ENCODE measurements at places on chromosomes 4 and X. TPM values are rescaled to one million over a fixed set of nuclear protein-coding genes. Genes with fewer than 3 reads are reported as not detected.
A peak's percentile ranks its signal among the peaks of the same experiment; 100 is the strongest.

DNA sequence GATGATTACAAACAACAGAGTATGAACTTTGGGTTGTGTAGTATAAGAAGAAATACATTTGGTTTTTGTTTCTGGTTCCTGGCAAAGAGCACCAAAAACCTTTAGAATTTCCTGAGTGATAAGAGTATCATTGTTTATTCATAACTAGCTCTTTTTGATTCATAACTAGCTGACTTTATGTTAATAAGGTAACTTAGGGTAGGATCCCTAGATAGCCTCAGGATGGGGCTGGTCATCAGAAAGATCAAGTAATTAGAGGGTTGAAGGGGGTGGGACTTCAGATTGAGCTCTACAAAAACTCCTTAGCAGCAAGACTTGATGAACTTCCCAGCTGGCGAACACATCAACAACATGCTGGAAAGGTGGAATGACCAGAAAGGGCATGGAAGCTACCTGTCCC lies 166.5 kb downstream of the SCFD2 start:
- H3K36me3 ChIP-seq, result no peaks in the 10 kb centered on the region
- no peak for DNase-seq
- H3K4me3 ChIP-seq, result no peak overlapping the region
- H3K27ac ChIP-seq, result no peak overlapping the region

DNA sequence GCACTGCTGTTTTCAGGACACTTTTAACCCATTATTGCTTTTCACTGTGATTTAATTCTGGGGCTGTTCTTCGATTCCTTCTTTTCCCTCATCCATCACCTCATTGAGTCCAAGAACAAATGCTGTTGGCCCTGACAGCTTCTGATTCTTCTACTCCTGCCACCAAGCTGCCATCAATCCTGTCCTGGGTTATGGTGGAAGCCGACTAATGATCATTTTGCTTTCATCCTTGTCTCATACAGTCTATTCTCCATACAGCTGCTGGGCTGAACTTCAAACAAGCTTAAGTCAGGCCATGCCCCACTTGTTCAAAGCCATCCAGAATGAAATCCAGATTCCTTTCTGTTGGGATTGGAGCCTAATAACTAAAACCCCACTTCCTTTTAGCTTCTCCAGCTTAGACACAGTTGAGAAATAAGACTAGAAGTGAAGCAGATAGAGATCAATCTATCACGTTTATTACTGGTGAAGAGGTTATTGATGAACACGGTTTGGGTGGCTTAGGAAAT lies 161.9 kb downstream of the STK32B start:
- no peaks in the 10 kb centered on the region for H3K36me3 ChIP-seq
- H3K27ac ChIP-seq, result no peak overlapping the region
- DNase-seq, result no peak
- no peak overlapping the region for H3K4me3 ChIP-seq
- H3K27me3 ChIP-seq, result no peaks in the 10 kb centered on the region

DNA sequence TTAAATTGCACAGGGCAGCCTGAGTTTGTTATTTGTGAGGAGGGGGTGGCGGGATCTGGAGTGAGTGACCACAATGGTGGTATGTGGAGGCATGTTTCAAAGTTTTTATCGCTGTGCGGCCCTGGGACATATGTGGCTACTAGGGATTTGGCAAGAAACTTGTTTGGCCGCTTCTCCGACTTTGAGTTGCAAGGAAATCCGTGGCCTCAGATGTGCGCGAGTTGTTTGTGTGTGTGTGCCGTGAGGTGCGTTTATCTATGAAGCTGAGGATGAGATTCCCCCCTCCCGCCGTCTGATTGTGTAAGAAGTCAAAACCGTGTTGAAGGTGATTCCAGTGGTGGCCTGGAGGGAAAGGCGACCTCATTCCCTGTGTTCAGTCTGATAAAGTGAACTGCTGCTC lies 1.4 kb downstream of the JADE3 start:
- DNase-seq, result no peak
- peaks cover 52% of the 10 kb centered on the region for H3K27me3 ChIP-seq
- peak overlapping the region; percentile 79 for H3K4me3 ChIP-seq
- no peaks in the 10 kb centered on the region for H3K36me3 ChIP-seq
- H3K27ac ChIP-seq, result no peak overlapping the region

- no peaks in the 10 kb centered on the region for H3K27me3 ChIP-seq
- no peak overlapping the region for H3K4me3 ChIP-seq
- H3K4me1 ChIP-seq, result peaks cover 1% of the 10 kb centered on the region
- DNase-seq, result no peak
- H3K27ac ChIP-seq, result no peak overlapping the region
Observed at GRCh38 chrX:46255046-46255445, 290.2 kb downstream of the ZNF674 start.

GRCh38 chrX:129983575-129984110 lies 1.2 kb downstream of the BCORL1 start:
- H3K4me1 ChIP-seq, result peaks cover 9% of the 10 kb centered on the region
- no peak overlapping the region for H3K27ac ChIP-seq
- no peak overlapping the region for H3K4me3 ChIP-seq
- no peak for DNase-seq

GRCh38 chr4:110306303-110306702 lies 107.9 kb upstream of the ELOVL6 start:
- no peak for DNase-seq
- H3K27ac ChIP-seq, result no peak overlapping the region
- H3K4me1 ChIP-seq, result no peaks in the 10 kb centered on the region
- no peaks in the 10 kb centered on the region for H3K36me3 ChIP-seq
- H3K4me3 ChIP-seq, result no peak overlapping the region

DNA sequence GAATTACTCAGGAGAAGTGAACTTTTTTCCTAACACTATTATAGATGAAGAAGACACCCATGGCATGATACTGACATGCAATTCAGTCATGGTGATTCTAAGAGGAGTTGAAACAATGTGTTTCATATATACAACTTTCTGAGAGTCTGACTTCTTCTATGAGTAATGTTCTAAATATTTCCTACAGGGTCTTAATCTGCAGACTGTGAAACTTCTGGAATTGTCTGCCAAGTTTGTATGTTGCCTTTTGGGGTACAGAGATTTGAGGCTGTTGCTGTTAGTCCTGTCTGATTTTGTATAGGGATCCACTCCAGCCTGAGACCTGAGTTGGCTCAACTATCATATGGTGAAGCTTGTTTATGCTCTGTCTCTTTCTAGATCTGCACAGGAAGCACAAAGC lies 160.6 kb upstream of the GATB start:
- H3K36me3 ChIP-seq, result no peaks in the 10 kb centered on the region
- peaks cover 6% of the 10 kb centered on the region for H3K4me1 ChIP-seq
- DNase-seq, result no peak
- peaks cover 6% of the 10 kb centered on the region for H3K27me3 ChIP-seq
- no peak overlapping the region for H3K4me3 ChIP-seq
- H3K27ac ChIP-seq, result no peak overlapping the region

TMEM255A gene
- total RNA-seq, result not detected

GRCh38 chr4:12723849-12724447 lies 760.2 kb downstream of the RAB28 start:
- no peak overlapping the region for H3K27ac ChIP-seq
- DNase-seq, result no peak
- H3K36me3 ChIP-seq, result no peaks in the 10 kb centered on the region
- peaks cover 3% of the 10 kb centered on the region for H3K27me3 ChIP-seq
- no peaks in the 10 kb centered on the region for H3K4me1 ChIP-seq
- no peak overlapping the region for H3K4me3 ChIP-seq

DNA sequence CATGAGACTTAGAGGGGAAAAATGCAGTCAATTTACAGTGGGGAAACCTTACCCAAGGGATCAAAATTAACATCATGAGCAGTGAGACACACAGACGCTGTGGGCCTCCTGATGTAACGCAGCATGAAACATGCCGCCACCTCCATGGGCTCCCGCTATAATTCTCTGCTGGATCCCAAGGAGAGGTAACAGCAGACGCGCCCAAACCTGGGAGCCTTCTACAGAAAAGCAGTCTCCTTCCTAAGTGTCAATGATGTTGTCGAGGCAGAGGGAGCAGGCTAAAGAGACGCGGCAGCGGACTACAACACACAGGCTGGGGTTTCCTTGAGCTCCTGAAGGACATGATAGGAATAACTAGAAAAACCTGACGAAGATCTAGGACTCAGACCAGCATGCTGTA lies 142.3 kb downstream of the AFAP1 start:
- peaks cover 39% of the 10 kb centered on the region for H3K36me3 ChIP-seq
- H3K27ac ChIP-seq, result no peak overlapping the region
- H3K27me3 ChIP-seq, result no peaks in the 10 kb centered on the region
- peaks cover 7% of the 10 kb centered on the region for H3K4me1 ChIP-seq
- no peak for DNase-seq

Measured in activated T-helper 2 cell treated with anti-CD3 and anti-CD28 coated beads, Interferon-gamma antibody, Interleukin-2, Interleukin-4, amounts not matched to agents 10 μg/mL and 5 μg/mL and 100 μg/mL, durations not matched to agents 14 hours and 24 hours and 36 hours (primary cell).